ENCODE measurements at places on chromosomes 13 and 19.

- DNase-seq = no peak
These were observed 158.7 kb downstream of the VWA8 start for GRCh38 chr13:41802043-41802683.

DNA sequence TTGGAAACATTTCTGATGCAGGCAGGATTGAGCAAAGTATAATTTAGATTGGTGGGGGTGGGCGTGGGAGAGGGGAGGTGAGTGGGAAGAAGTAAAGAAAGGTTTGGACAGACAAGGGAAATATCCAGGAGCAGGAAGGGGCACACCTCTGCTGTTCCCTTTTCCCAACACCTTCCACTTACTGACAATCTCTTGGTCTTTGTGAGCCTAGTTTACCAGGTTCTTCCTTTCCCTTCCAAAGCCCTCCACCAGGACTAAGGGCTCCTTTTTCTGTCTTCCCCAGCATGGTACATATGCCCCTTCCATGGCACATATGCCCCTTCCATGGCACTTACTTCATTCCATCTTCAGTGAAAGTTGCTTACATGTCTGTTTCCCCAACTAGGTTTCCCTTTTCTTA lies 6.2 kb upstream of the THSD1 start:
- no peak for DNase-seq

- peak; percentile 79 for DNase-seq
These were observed 13.2 kb downstream of the RASA3 start for GRCh38 chr13:114119196-114119595.

DNA sequence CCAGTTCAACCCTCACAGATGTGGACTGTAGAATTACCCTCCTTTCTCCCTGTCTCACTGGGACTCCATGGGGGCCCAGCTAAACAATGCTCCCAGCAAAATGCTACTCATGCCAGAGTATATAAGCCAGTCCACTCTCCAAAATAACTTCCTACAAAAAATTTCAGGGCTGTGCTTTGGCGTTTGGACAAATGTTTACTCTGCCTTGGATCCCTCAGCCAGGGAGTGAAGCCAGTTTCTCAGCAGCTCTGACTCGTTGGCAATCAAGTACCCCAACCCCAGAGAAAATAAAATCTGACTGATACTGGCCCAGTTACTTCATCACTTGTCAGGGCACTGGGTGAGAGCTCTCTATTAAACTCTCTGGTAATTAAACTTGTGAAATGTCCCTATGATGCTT lies 250.4 kb downstream of the TSHZ3 start:
- no peak for DNase-seq

DNA sequence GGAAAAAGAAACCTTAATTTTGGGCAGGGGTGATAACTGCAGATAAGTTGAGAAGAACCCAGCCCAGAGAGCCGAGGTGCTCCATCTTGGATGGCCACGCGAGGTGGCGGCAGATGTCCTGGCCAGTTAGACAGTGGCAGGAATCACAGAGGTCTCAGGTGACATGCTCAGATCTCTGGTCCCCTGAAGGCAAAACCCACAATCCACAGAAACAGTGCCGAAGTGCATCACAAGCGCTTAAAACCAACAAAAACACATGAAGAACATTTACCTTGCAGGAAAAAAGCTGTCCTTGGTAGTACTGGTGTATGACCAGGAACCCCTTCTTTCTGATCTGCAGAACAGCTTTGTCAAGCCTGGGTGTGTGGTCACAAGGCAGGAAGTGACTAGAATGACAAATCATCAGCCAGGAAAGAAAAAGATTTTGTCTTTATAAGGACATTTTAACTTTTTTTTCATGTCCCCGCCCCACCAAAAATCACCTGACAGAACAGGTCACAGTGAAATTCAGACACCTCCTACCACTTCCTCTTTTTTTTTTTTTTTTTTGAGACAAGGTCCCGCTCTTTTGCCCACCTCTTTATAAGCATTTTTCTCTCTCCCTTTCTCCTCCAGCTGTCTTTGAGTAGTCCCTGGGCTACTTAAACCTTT lies at the start of gene LCP1:
Gene LCP1, minus strand, starts transcription at position 338 of the 651 bp plus-strand sequence. CDS start 22,515 bp downstream, outside the sequence.
- DNase-seq = no peak

GRCh38 chr19:10863107-10863717 lies 8.1 kb upstream of the CARM1 start:
- DNase-seq = no peak

DNA sequence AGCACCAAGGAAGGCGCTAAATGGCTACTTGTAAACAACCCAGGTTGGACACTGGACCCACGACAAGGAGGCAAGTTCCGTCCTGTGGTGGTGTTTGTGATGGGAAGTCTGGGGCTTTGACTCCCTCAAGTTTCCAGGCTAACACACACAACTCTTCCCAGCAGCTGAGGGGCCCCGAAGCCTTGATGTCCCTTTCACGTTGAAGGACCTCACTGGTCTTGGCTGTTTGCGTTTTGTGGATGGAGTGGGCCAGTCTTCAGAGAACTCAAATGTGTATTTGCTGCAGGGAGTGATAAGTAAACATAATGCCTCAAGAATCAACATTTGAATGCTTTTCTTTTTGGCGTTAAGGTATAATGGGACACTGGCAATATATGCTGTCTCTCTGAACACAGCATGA lies 199.2 kb downstream of the TM9SF2 start:
- DNase-seq = no peak

GRCh38 chr13:80239571-80240255 lies 101.2 kb downstream of the SPRY2 start:
- no peak for DNase-seq

DNA sequence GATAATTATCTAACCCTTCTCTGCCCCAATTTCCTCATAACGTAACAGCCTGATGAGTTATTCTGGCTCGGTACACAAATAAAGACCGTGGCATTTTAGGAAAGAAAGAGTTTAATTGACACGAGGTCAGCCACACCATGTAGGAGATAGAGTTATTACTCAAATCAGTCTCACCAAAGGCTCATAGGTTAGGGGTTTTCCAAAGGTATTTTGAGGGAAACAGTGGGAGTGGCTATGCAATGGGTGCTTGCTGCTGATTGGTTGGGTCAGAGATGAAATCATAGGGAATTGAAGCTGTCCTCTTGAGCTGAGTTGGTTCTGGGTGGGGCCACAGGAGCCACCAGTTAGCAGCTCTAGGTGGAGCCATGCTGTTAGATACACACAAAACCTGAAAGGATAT lies 137.5 kb downstream of the FREM2 start:
- DNase-seq = no peak

DNA sequence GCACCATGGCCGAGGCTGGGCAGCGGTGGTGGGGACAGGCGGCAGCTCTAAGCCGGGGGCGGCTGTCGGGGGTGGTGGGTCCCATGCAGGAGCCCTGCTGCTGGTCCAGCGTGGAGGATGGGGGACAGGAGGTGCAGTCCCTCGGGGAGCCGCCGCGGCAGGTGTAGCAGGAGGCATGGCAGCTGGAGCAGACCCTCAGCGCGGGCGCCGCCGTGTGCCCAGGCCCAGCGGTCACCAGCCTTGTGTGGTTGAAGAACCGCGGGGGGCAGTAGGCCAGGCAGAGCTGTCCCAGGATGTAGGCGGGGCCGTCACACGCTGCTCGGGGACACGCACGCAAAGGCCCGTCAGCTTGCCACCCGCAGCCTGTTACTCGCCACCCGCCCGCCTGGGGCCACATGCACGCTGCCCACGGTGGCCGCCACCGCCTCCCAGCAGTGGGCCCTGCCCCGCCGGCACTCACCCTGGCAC lies 2.9 kb upstream of the C19orf25 start:
- no peak for DNase-seq

- DNase-seq = no peak
These were observed 38.8 kb downstream of the SUCLA2 start for GRCh38 chr13:47962237-47962636.

DNA sequence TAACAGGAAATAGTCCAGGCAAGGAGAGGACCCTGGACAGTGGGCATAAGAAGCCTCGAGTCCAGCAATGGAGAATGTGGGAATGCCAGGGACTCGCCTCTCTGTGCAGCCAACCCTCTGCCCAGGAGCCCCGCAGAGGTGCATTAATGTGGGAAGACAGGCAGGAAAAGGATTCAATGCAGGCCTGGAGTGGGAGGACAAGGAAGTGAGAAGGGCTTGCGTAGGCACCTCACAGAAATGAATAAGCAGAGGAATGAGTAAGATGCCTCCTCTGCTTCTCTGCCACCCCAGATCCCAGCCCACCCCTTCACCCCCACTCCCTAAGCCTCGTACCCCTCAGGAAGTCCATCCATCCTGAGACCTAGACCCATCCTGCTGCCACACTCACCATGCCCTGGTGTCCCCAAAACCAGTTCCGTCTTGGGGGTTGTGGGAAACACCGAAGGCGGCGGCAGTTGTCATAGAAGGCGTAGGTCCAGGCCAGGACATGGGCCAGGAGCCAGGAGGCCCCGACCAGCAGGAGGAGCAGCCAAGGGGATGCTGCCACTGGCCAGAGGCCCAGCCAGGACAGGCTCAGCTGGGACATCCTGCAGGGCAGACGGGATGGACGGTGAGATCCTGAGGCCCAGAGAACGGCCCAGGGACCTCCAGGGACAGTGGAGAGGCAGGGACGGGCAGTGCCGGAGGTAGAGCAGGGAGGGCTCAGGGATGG lies 692 bp downstream of the CYP4F2 start:
- DNase-seq = no peak

DNA sequence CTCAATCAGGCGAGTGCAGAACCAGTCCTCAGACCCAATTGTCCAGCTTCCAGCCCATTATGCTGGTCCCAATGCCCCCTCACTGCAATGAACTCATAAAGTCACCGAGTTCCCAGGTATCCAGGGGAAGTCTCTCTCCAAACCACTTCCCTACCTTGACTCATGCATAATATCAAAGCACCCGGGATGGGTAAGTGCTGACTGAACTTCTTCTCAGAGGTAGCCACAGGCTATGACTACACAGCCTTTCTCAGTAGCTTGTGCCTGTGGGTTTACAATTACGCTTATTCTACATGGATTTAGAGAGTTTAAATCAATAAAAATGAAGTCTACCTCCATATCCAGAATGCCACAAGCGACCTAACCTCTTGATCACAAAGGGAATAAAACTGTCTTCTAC lies 1.7 kb upstream of the C13orf42 start:
- no peak for DNase-seq
